Left lobe of liver (tissue), 2 donors: ENCODE measurements at places on chromosomes 5 and 9.

DNA sequence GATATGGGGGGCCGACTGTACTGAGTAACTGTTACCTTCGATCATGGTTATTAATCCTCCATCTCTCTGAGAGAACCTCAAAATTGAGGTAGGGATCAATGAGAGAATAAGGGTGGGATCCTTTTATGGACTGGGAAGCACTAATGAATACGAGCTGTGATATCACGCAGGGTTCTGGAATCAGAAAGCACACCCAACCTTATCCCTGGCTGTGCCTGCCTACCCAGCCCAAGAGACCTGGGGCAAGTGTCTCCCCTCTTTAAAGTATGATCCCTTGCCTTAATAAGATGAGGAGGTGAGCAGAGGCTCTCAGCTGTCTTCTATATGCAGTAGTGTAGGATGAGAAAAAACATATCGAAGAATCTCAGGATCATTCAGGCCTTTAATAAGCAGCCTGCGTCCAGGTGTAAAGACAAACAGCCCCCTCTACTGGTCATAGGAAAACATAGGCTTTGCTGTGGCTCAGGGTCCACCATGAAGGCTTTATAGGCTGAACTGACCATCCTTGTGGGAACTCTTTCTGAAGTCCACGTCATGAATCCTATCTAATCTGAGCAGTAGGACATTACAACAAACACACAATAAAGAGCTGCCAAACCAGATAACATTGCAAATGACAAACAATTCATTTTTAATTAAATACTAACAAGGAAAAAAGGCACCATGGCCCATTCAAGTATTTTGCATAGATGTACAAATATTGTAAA is 16.8 kb downstream of the NIPAL4 start:
- no peak for DNase-seq

DNA sequence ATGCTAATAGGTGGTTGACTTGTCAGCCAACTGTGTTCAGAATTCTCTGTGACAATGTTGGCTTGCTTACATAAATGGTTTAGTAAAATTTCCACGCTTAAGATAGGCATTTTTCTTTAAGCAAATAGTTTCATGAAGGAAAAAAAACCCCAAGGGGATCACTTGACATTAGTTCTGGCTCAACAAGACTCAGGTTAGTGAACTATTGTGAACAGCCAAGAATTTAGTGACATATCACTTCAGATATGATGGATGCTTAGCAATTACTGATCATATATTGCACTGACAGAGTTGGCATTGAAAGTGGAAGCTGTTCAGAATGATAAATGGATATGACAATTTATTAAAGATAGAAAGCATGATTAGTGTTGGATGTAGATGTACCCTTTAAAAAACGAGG is 218.5 kb downstream of the TMEM232 start:
- DNase-seq, result no peak

DNA sequence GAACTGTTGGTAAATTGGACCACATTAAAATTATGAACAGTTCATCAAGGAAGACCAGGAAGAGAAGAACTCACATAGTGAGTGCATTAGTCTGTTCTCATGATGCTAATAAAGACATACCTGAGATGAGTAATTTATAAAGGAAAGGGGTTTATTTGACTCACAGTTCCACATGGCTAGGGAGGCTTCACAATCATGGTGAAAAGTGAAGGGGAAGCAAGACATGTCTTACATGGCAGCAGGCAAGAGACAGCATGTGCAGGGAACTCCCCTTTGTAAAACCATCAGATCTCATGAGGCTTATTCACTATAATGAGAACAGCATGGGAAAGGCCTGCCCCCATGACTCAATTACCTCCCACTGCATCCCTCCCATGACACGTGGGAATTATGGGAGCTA is 135.9 kb upstream of the MAN2A1 start:
- DNase-seq, result no peak

DNA sequence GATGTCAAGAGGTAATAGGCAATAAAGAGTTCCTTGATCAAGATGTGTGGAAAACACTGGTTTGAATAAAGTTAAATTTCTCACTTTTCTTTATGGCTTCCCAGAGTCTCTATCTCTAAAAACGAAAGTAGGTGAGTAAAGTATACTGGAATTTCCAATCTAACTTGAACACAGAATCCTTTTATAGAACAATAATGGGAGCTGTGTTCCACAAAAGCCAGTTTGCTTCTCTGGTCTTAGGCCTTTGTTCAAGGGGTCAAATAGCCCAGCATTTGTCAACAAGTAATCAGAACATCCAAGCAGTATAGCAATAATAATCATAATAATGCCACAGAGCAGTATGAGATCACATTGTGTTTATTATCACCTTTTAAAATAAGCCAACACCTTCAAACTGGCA is 20.2 kb downstream of the ATP10B start:
- DNase-seq, result no peak

DNA sequence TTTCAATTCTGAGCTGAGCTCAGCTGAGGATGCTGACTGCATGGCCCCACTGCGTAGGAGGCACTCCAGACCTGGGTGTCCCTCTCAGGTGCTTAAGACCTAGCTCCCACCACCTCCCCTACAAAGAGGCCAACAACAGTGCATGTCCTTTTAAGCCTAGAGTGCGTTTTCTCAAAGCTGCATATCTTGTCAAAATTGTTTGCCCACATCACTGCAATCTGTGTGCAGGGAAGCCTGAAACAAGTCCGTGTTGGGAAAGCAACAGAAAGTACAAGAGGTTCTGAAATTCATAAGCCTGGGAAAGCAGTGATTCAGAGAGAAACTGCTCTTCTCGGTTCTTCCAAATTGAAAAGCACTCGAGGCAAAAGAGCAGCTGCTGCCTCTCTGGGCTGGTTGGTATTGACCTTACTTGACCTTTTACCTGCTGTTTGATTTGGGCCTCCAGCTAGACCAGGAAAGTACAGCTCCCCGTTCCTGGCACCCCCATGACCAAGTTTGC is 238.4 kb downstream of the NR2F1-AS1 start:
- DNase-seq, result no peak

GRCh38 chr5:5572010-5572865 is 149.8 kb downstream of the ICE1 start:
- no peak for DNase-seq

DNA sequence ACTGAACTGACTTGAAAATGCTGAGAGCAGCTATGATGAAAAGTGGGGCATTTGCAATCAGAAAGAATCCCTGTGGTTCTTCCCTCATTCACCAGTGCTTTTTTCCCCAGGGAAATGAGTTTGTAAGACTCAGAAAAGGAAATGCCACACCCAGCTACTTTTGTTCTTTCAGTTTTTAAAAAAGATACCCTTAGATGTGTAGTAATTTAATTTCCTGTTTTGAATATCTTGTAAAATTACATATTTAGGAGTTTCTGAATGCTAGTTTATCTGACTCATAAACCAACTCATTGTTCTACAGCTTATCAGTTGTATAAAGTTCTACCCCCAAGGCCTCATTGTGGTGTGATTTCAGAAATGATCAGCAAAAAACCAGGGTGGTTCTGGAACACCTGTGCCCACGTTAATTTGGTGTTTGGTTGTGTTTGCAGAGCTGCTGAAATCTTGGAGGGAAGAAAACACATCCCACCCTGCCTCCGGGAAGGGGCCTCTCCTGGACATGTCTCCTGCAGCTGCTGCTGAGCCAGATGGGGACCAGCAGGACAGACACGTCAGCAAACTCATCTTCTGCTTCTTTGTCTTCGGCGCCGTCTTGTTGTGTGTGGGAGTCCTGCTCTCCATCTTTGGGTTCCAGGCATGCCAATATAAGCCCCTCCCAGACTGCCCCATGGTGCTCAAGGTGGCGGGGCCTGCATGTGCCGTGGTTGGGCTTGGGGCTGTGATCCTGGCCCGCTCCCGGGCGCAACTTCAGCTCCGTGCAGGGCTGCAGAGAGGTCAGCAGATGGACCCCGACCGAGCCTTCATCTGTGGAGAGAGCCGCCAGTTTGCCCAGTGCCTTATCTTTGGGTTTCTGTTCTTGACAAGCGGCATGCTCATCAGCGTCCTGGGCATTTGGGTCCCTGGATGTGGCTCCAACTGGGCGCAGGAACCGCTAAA is 2.8 kb downstream of the TMEM171 start:
- no peak for DNase-seq

- DNase-seq, result no peak
Measured at GRCh38 chr5:80864706-80865435, 95.3 kb upstream of the RASGRF2 start.

GRCh38 chr5:72314571-72315172 is 5.4 kb downstream of the MRPS27 start:
- no peak for DNase-seq

- no peak for DNase-seq
Measured at GRCh38 chr5:180720486-180720885, 19.4 kb downstream of the OR2Y1 start.

DNA sequence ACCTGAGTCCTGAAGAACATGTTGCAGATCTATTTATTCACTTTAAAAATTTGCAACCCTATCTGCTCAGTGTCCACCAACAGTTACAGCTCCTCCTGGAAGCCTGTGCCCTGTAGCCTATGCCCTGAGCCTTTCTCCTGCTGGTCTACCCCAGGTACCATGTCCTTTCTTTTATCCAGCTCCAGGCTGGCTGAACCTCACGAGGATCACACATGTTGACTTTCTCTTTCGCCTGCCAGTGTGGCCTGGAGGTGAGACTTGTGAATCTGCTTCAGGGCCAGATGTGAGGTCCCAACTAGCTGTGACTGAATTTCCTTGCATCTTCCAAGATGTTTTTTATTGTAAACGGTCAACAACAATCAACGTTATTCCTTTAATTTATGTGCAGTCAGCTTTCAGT is 70.7 kb downstream of the GDNF start:
- peak; percentile 80 for DNase-seq

GRCh38 chr9:70049672-70050271 is 6.1 kb downstream of the MAMDC2 start:
- no peak for DNase-seq

DNA sequence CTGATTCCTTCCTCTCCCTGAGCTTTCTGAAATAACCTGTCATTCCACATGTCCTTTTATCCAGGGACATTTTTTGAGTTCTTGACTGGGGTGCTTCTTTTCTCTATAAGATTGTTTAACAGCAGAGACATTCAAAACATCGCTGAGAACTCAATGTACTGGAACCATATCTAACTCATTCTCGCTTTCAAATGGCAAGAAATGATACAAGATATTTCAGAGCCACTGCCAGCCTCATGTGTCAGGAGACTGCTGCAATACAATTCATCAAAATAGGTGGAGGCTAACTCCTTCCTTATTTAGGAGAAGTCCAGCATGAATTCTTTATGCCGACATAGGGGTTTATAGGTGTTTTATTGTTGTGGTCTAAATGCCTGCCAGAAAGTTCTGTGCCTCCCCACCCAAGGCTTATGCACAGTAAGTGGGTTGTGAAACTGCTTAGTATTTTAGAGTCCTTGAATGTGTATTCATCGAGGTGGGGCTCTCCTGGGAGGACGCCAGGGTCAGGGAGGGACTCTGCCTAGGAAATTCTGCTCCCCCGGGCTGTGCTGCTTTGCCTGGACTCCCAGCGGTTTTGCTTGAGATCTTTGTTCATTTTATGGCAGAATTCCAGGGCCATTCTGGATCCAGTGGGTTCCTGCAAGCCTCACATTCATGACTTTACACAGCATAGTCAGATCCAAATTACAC is 53.9 kb downstream of the ZNF474 start:
- no peak for DNase-seq
